Temporal lobe (tissue), 4 donors: ENCODE measurements at places on chromosomes 5 and 9. TPM values are rescaled to one million over a fixed set of nuclear protein-coding genes. Genes with fewer than 3 reads are reported as not detected.

Gene ZCCHC10
- 12.0 TPM for total RNA-seq

Gene FOXD4L3
- not detected for total RNA-seq

Gene HEMGN
- total RNA-seq = 2.2 TPM

Gene SPATA31E1
- not detected for total RNA-seq

Gene PCDHGA11
- 19.7 TPM for total RNA-seq

Gene ZNF462
- 78.7 TPM for total RNA-seq
